ENCODE measurements at places on chromosomes 5 and 9. TPM values are rescaled to one million over a fixed set of nuclear protein-coding genes. Genes with fewer than 3 reads are reported as not detected.

PCDHGB3 gene
- not detected for polyA plus RNA-seq

- no peak overlapping the region for H3K27ac ChIP-seq
- H3K4me3 ChIP-seq, result no peak overlapping the region
- no peaks in the 10 kb centered on the region for H3K4me1 ChIP-seq
- H3K27me3 ChIP-seq, result peaks cover 20% of the 10 kb centered on the region
Observed at GRCh38 chr9:83197591-83197990, 134.6 kb upstream of the RASEF start.

DNA sequence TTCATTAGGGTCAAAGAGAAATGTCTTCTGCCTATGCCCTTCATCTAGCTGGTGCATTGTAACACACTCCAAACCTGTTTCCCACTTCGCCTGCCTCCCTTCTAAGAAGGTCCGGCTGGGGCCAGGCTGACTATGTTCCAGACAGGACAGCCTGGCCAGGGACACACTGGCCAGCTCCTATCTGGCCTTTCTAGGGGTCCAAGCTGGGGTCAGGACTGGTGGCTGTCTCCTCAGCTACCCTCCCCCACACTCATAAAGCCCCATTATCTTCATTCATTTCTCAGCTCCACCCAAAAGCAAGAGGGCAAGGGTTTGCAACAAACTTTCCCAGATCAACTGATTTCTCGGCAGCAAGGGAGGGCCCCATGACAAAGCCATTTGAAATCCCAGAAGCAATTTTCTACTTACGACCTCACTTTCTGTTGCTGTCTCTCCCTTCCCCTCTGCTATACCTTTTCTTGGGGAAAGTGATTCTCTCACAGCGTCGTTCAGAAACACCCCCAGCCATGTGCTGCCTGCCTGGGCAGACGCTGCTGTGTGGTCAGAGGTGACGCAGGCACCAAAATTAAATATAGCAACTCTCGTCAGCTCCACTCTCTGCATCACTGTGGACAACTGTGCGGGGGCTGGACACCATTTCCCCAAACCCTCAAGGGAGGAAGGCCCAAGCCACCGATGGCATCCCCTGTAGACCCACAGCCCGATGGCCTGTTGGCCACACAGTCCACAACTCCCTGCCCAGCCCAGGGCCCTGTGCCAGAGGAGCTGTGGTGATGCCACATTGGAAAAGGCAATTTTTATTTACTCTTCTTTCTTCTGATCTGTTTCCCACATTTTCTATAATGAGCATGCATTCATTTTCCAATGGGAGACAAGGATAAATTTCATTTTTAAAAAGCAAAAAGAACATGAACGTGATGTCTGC lies 6.1 kb downstream of the IL13 start:
- no peaks in the 10 kb centered on the region for H3K4me1 ChIP-seq
- peaks cover 19% of the 10 kb centered on the region for H3K27me3 ChIP-seq
- H3K4me3 ChIP-seq, result no peak overlapping the region
- DNase-seq, result no peak

GRCh38 chr5:89309268-89309667 lies 426.3 kb upstream of the MEF2C start:
- no peak overlapping the region for H3K4me3 ChIP-seq
- DNase-seq, result no peak
- no peaks in the 10 kb centered on the region for H3K4me1 ChIP-seq
- no peaks in the 10 kb centered on the region for H3K36me3 ChIP-seq

CFAP77 gene
- not detected for polyA plus RNA-seq

GRCh38 chr9:107727086-107727780 lies 237.7 kb upstream of the KLF4 start:
- H3K27me3 ChIP-seq, result peaks cover 1% of the 10 kb centered on the region
- DNase-seq, result no peak
- no peaks in the 10 kb centered on the region for H3K36me3 ChIP-seq
- H3K4me1 ChIP-seq, result no peaks in the 10 kb centered on the region
- H3K4me3 ChIP-seq, result no peak overlapping the region
- H3K27ac ChIP-seq, result no peak overlapping the region

GRCh38 chr5:78341440-78341839 lies 19.0 kb upstream of the SCAMP1 start:
- no peak overlapping the region for H3K27ac ChIP-seq
- peaks cover 15% of the 10 kb centered on the region for H3K27me3 ChIP-seq
- DNase-seq, result no peak

- no peaks in the 10 kb centered on the region for H3K36me3 ChIP-seq
- no peaks in the 10 kb centered on the region for H3K27me3 ChIP-seq
- H3K4me3 ChIP-seq, result no peak overlapping the region
- H3K27ac ChIP-seq, result no peak overlapping the region
- no peak for DNase-seq
- H3K4me1 ChIP-seq, result no peaks in the 10 kb centered on the region
Observed at GRCh38 chr5:491119-491855, 33.0 kb downstream of the SLC9A3 start.

- H3K4me3 ChIP-seq, result no peak overlapping the region
- no peaks in the 10 kb centered on the region for H3K4me1 ChIP-seq
- no peak overlapping the region for H3K27ac ChIP-seq
- H3K27me3 ChIP-seq, result no peaks in the 10 kb centered on the region
- no peak for DNase-seq
Observed at GRCh38 chr5:81213070-81213469, 20.1 kb upstream of the CKMT2 start.

PROB1 gene
- polyA plus RNA-seq, result 0.11 TPM

FAXDC2 gene
- polyA plus RNA-seq, result 0.34 TPM

- H3K4me3 ChIP-seq, result no peak overlapping the region
- H3K27ac ChIP-seq, result no peak overlapping the region
- H3K36me3 ChIP-seq, result no peaks in the 10 kb centered on the region
- H3K4me1 ChIP-seq, result peaks cover 2% of the 10 kb centered on the region
Observed at GRCh38 chr9:76987594-76988200, 31.8 kb upstream of the FOXB2 start.

DNA sequence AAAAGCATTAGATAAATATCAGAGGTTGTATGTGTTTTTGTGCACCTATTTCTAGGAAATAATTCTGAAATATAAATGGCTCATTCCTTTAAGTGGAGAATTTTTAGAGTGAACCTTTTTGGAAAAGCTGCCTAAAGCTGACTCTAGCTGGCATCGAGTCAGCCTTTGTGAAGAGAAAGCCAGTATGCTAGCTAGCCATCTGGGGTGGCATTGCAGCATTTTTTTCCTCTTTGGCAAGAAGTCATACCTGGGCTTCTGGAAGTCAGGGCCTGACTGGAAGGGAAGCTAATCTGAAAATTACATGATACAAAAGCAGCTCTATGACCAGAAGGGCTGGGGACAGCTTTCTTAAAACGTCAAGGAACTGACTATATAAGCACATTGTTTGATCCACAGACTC lies 19.7 kb downstream of the ANP32B start:
- H3K4me1 ChIP-seq, result peaks cover 49% of the 10 kb centered on the region
- H3K36me3 ChIP-seq, result peaks cover 28% of the 10 kb centered on the region
- DNase-seq, result no peak
- H3K27me3 ChIP-seq, result no peaks in the 10 kb centered on the region
- H3K4me3 ChIP-seq, result no peak overlapping the region

DNA sequence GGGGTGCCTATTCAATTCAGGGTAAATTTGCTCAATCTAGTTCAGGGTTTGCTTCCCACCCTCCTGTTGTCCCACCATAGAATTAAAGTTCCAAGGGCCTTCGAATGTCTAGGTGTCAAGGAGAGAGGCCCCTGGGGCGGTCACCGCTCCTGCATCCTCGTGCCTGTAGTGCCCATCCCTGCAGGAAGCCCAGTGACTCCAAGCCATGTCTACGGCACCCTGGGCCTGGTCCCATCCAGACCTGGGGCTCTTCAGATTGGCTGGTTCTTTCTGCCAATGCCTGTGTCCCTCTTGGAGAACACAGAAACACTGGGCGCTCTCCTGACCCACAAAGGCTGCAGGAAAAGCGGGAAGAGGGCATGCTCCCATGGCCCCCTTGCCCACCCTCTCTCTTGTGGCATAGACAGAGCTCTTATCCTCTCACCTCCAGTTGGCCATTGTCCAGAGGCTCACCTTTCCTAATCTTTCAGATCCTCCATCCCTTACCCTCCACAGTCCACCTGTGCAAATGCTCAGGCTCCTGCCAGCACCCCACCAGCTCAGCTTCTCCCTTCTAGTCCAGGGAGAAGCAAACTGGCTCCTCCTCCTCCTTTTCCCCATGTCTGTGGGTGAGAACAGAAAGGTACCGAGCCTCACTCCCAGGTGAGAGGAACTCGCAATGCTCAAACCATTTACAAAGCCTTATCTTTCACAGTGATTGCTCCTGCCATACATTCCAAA lies 253.0 kb upstream of the IRX2 start:
- DNase-seq, result no peak
- H3K4me3 ChIP-seq, result no peak overlapping the region
- no peaks in the 10 kb centered on the region for H3K36me3 ChIP-seq
- H3K27me3 ChIP-seq, result no peaks in the 10 kb centered on the region
- no peaks in the 10 kb centered on the region for H3K4me1 ChIP-seq
- no peak overlapping the region for H3K27ac ChIP-seq

DNA sequence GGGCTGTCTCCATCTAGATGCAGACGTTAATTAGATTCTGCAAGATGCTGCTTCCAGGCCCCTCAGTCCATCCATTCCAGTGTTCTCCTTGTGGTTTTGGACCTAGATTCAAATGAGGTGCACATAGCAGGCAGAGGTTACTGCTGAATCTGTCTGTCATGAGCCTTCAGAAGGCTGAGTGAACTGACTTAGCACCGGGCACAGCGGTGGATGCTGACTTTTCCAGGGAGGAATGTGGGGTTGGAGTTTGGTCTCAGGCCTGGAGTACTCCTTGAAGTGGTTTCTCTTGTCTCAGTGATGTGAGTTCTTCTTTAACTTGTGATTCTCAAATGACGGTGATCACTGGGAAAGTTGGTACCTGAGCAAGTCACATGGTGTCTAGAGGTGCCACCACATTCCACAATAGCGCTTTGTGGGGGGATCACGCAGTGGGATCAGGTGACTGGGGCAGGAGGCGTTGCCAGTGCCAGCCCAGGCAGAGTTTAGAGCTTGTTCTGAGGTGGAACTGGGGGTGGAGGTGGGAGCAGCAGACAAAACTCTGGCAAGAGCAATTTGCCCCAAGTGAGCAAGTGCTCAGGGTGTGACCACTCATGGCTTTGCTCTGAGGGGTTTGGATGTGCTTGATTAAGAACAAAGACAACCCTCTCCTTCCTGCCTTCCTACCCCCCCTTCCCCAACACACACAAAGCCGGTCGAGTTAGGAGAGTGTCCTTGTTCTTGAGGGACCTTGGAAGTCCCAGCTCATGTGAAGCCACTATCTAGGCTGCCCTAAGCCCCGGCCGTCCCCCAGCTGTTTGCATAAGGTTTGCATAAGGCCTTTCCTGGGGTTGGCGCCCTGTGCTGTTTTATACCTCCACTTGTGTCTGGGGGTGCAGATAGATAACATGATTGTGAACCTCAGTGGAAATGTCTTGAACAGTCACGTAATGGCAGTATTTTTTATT lies 25.1 kb downstream of the JADE2 start:
- H3K4me1 ChIP-seq, result peaks cover 31% of the 10 kb centered on the region
- H3K27ac ChIP-seq, result peak overlapping the region; percentile 61
- no peak for DNase-seq
- H3K4me3 ChIP-seq, result peak overlapping the region; percentile 26
- peaks cover 4% of the 10 kb centered on the region for H3K36me3 ChIP-seq

HTR4 gene
- not detected for polyA plus RNA-seq

- no peaks in the 10 kb centered on the region for H3K27me3 ChIP-seq
- no peaks in the 10 kb centered on the region for H3K36me3 ChIP-seq
- H3K27ac ChIP-seq, result no peak within 1 kb of the TSS
- H3K4me1 ChIP-seq, result peaks cover 11% of the 10 kb centered on the region
Observed at GRCh38 chr9:113463418-113464285, at the start of gene RGS3. TSS of gene RGS3 (plus strand) at chr9:113463727. CDS start at chr9:113463803, 76 bp downstream.

DNA sequence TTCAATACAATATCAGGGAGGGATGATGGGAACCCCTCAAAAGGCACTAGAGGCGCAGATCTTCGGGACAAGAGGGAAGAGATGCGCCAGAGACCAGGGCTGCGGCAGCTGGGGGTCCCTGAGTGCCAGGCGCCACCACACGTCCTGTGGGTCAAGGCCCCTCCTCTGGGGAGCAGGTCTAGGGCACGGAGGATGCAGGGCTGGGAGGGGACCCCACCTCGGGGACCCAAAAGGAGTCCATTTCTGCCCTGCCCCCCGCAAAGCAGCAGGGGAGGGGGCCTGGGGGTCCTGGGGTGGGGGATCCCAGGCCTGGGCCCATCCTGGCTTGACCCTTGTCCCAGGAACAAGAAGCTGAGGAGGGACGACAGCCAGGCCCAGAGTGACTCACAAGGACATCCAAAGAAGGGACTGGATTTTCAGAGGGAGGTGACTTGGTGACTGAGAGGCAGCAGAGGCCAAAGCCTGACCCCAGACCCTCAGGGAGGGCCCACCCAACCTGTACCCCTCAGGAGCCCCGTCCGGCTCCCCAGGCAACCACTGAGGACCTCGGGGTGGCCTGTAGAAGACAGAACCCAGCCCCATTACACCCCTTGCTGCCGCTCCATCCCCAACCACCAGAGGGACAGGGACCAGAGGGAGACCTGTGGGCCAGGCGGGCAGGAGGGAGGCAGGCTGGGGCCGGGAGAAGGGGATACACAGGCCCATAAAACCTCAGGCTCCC lies 54.2 kb downstream of the LRSAM1 start:
- DNase-seq, result peak; percentile 18
- no peaks in the 10 kb centered on the region for H3K4me1 ChIP-seq
- no peaks in the 10 kb centered on the region for H3K27me3 ChIP-seq
- H3K4me3 ChIP-seq, result no peak overlapping the region
- no peak overlapping the region for H3K27ac ChIP-seq

KLHL9 gene
- polyA plus RNA-seq, result 14.8 TPM

- DNase-seq, result no peak
- peak overlapping the region; percentile 6 for H3K27ac ChIP-seq
- H3K4me3 ChIP-seq, result no peak overlapping the region
- H3K4me1 ChIP-seq, result peaks cover 25% of the 10 kb centered on the region
Observed at GRCh38 chr9:114503009-114503408, 2.3 kb downstream of the WHRN start.

DNA sequence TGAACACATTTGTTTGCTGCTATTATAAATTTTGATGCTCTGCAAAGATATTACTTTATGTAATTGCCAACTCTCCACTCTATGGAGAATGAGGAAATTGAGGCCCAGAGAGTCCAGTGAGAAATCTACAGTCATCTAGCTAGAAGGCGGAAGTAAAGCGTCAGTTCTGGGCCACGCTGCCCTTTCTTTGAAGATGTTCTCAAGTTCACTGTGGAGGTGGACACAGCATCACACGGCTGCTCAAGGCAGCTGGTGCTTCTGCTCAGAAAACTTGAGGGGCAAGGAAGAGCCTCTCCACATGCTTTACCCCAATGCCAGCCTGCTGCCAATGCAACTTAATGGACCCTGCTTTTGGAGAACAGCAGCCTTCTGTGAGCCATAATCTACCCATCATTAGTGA lies 96.3 kb downstream of the TTLL11 start:
- no peaks in the 10 kb centered on the region for H3K4me1 ChIP-seq
- H3K4me3 ChIP-seq, result no peak overlapping the region
- no peak for DNase-seq
- no peaks in the 10 kb centered on the region for H3K27me3 ChIP-seq
- no peaks in the 10 kb centered on the region for H3K36me3 ChIP-seq

GRCh38 chr9:68505681-68506409 lies 34.8 kb downstream of the TMEM252 start:
- no peaks in the 10 kb centered on the region for H3K36me3 ChIP-seq
- H3K4me3 ChIP-seq, result no peak overlapping the region
- peaks cover 4% of the 10 kb centered on the region for H3K27me3 ChIP-seq
- H3K27ac ChIP-seq, result no peak overlapping the region
- H3K4me1 ChIP-seq, result no peaks in the 10 kb centered on the region
- no peak for DNase-seq

GRCh38 chr9:126859111-126859510 lies 1.3 kb upstream of the ZBTB34 start:
- no peaks in the 10 kb centered on the region for H3K27me3 ChIP-seq
- no peak overlapping the region for H3K27ac ChIP-seq
- H3K36me3 ChIP-seq, result peaks cover 2% of the 10 kb centered on the region
- peak overlapping the region; percentile 84 for H3K4me3 ChIP-seq
- H3K4me1 ChIP-seq, result peaks cover 35% of the 10 kb centered on the region
